Mammary epithelial cell (primary cell): ENCODE measurements at places on chromosomes 5 and 9. TPM values are rescaled to one million over a fixed set of nuclear protein-coding genes. Genes with fewer than 3 reads are reported as not detected.

- peak; percentile 74 for DNase-seq
Observed at GRCh38 chr9:127785023-127785932, 556 bp upstream of the CDK9 start.

DNA sequence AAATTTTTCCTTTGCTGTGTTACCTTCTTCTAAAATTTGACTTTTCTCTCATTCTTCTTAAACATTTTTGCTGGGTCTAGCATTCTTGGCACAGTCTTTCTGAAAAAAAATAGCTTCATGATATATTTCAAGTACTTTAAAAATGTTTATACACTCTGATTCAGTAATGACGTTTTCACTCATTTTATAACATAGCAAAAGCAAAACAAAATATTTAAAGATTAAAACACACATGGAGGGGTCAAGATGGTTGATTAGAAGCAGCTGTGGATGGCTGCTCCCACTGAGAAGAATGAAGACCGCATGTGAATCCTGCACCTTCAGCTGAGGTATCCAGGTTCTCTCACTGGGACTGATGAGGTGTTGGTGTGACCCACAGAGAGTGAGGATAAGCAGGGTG is 188.2 kb downstream of the SGCD start:
- DNase-seq, result no peak

Gene GRXCR2
- total RNA-seq, result not detected

- peak; percentile 19 for DNase-seq
Observed at GRCh38 chr5:136814619-136815378, 449.5 kb upstream of the TRPC7 start.

- no peak for DNase-seq
Observed at GRCh38 chr5:61974680-61975079, 331.3 kb upstream of the KIF2A start.

DNA sequence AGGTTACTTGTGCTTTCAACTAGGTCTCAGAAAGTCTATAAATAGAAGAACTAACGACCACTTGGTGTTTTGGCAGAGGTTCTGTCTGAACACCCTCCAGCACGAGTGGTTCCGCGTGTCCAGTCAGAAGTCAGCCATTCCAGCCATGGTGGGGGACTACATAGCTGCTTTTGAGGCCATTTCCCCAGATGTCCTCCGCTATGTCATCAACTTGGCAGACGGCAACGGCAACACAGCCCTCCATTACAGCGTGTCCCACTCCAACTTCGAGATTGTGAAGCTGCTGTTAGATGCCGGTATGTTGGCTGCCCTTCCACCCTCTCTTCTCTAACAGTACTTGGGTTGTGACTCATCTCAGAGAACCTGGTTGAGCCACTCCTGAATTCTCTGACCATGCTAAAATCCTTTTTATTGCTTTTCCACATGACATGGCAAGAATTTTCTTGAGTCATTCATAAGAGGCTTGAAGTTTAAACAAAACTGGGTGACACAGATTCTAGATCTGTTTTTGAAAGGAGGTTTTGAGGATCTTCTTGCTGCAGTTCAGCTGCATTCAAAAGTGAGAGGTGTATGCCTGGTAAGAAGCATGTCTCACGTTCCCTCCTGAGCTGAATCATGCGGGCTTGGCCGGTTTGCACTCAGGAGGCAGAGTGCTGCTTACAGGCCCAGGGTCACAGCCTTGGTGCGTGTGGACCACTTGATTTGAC is 103.1 kb upstream of the DMRT1 start:
- DNase-seq, result peak; percentile 94

DNA sequence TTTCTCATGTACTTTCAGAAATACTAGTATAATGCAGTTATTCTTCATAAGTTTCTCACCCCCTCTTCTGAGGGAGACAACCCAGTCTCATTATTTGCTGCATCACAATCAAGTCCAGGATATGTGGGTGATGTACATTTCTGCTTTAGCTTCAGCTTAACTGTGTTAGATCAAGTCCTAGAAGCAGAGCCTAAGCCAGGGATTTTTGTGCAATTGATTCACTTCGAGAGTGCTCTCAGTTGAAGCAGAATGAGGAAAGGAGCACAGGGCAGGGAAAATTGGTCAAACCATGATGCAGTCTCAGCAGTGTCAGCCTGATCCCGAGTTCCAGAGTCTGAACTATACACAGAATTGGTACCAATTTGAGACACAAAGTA is 15.1 kb downstream of the HNRNPK start:
- no peak for DNase-seq

DNA sequence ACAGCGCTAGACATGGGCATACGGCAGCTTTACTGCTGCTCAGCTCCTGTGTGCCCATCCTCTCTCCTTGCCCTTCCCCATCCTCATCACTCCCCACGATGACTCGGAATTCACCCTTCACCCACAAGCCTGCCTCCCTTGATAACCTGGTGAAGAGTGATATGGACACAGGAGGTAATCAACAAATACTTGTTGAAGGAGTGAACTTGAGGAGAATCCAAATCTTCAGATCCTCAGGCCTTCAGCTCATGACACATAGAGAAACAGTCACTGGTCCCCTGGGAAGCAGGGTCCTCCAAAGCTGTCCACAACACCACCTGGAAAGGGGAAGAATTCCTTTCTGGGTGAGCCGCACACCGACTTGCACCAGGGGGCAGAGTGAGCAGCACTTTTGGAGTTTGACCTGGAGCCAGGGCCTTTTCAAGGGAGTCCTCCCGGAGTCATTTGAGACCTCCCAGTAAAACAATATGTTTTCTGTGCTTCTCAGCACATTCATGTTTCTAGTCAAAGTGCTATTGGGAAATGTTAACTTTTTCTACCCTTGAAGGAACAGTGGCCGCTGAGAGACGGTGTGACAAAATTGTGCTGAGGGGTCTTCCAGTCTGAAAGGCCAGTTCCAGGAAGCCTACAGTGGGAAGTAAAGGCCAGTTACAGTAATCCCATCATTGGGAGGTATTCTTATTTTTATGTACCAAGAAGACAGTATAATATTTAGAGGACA is 332.3 kb downstream of the CWC27 start:
- DNase-seq, result peak; percentile 38

GRCh38 chr9:91886414-91887076 is 63.5 kb downstream of the ROR2 start:
- DNase-seq, result no peak

Gene FGF18
- total RNA-seq, result not detected

- no peak for DNase-seq
Observed at GRCh38 chr5:10756549-10756948, 4.5 kb downstream of the DAP start.

Gene LHX2
- total RNA-seq, result not detected
